NCI-H2081 treated with DMSO at 0.1 percent for 48 hours (cell line): ENCODE measurements at places on chromosomes 3 and 15.
A peak's percentile ranks its signal among the peaks of the same experiment; 100 is the strongest.

DNA sequence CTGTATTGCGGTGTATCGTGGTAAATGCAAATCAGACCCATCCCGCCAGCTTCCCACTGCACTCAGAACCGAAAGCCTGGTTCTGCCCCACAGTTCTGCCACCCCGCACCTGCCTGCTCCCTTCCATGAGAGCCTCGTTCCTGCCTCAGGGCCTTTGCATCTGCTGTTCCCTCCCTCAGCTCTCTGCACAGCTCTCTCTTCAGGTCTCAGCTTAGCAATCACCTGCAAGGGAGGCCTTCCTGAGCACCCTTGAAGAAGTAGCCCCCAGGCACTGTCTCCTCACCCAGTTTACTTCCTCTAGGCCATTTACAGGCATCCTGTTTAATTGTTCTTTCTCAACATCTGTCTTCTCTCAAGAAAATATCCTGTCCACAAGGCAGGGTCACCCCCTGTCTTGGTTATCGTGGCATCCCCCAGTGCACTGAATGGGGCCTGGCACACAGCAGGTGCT, 13.3 kb upstream of the IQSEC1 start:
- DNase-seq = no peak

DNA sequence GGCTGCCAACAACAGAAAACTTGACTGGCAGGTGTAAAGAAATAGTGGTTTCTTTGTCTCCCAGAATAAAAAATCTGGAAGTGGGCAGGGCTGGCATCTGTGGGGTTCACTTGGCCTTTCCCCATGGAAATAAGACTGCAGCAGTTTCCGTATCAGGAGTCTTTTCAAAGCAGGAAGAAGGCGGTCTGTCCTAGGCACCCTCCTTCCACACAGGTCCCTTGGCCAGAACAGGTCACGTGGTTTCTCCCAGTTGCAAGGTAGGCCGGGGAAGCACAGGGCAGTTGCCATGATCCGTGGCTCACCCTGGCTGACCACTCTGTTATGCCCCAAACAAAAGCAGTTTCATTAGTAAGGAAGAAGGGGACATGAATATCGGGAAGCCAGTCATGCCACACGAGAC, 45.4 kb downstream of the ZDHHC19 start:
- DNase-seq = no peak

- no peak for DNase-seq
Measured at GRCh38 chr3:141414800-141415462, 46.6 kb downstream of the ZBTB38 start.

DNA sequence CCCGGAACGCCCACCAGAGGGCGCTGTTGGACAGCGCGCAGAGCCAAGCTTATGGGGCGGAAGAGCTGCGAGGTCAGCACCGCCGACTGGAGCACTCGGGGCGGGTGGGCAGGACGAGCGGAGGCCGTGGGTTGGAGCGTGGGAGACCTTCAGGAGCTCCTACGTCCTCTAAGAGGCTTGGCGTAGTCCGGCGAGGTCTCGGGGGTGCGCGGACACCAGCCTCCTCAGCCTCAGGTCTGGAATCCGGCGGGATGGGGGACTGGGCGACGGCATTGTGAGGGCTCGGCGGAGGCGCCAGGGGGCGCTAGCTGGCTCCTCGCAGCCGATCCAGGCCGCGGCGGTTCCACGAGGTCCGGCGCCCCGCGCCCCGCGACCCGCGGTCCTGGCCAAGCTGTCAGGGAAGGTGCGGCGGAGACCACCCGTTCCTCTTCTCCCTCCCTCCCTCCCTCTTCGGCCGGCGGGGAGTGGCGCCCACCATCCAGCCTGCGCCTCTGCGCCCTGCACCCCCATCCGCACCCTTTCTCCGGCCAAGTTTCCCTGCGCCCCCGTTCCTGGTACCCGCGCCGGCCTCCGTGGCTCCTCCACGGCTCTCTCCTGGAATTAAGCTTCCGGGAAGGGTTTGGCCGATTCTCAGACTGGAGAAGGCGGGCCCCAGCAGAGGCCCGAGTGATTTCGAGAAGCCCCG, 24.3 kb upstream of the POLG start:
- peak; percentile 56 for DNase-seq

DNA sequence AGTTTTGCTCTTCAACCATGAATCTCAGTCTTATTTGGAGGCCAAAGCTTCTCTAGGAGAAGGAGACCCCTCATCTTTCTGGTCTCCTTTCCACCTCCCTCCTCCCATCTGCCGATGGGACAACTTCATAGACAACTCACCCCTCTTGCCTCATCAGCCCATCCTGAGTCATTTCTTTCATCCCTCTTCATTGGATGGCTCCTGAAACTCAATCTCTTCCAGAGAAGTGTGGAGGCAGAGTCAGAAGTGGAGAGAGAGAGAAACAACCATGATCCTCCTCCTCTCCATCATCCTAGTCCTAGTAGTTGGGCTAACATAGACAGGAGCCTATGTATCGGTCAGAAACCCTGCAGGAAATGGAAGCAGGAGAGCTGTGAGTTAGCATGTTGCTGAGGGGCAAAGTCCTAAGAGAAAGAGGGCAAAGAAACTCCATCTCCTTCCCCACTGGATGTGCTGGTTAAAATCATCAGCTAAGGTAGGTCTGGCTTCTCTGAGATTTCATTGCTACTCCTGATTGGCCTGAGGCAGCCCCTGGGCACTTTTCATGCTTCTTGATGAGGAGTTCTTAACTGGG, 21.3 kb upstream of the HCN4 start:
- no peak for DNase-seq

DNA sequence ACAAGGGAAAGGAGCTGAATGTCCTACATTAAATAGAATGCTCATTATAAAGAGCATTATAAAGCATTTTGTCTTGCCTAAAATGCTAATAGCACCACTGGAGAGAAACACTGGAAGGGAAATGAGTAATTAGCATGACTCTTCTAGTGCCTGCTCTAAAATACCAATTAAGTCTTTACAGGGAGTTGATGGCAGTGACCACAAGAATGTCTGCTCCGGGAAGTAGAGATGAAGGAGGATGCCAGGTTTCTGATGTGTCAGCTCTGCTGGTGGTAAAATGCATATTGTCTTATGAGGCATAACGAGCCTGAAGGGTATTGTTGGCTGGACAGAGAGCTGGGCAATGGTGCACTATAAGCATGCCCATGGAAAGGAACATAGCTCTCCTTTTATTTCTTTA, 49.5 kb downstream of the MYLK start:
- DNase-seq = no peak

DNA sequence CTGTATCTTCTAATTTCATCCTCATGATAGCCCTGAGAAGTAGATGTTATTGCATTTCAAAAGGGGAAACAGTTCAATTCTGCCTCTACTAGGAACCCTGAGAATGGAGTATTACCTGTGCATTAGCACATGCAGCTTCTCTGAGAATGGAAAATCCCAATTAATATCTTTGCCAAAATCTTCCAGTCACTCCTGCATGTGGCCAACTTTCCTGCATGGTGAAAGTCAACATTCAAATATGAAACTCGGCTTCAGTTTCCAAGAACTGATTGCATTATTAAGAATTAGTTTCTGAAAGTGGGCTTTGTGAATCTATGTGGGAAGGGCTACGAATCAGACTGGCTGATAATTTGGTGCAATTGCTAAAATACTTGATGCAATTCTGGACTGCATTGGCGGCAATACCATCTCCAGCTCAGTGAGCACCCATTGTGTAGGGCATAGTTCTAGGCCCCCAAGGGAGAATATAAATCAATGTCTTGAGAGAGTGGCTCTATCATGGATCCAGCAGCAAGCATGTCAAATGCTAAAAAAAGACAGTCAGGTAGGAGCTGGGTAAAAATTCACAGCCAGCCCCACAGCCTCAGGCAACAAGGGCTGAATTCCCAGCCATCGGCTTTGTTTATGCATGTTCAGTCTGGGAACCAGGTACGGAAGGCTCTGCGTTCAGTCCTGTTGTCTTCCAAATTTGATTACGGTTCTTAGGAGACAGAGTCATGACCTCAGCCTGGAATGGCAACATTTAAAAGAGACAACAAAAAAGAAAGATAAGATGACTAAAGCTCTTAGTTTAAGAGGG, 18.8 kb upstream of the BCL6 start:
- no peak for DNase-seq

DNA sequence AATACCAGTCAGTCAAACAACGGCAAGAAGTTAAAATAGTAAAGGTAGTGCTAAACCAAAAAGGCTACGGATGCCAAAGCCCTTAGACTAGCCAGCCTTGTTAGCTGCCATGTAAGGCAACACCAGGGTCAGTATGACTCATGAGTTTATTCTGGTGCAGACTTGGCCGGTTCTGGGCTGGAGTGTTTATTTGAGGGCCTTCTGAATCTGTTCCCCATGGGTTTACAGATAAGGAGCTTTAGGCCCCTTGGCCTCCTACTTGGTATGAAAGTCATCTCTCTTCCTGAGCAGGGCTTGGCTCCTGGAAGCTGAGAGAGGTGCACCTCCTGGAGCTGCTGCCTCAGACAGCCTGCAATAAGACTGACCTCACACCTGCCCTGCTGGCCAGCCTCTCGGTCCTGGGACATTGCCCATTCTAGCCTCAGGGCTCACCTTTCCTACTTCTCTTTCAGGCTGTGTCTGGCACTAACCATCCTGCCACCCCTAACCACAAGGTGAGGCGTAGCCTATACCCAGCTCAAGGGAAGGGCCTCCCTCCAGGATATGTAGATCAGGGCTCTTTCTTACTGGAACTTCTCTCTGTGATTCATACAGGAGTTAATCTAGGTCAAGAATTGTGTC, 10.4 kb upstream of the RTP1 start:
- DNase-seq = no peak

- DNase-seq = peak; percentile 42
Measured at GRCh38 chr3:15768421-15769255, 29.1 kb downstream of the ANKRD28 start.

- peak; percentile 3 for DNase-seq
Measured at GRCh38 chr3:69232482-69232881, 110.1 kb upstream of the LMOD3 start.

DNA sequence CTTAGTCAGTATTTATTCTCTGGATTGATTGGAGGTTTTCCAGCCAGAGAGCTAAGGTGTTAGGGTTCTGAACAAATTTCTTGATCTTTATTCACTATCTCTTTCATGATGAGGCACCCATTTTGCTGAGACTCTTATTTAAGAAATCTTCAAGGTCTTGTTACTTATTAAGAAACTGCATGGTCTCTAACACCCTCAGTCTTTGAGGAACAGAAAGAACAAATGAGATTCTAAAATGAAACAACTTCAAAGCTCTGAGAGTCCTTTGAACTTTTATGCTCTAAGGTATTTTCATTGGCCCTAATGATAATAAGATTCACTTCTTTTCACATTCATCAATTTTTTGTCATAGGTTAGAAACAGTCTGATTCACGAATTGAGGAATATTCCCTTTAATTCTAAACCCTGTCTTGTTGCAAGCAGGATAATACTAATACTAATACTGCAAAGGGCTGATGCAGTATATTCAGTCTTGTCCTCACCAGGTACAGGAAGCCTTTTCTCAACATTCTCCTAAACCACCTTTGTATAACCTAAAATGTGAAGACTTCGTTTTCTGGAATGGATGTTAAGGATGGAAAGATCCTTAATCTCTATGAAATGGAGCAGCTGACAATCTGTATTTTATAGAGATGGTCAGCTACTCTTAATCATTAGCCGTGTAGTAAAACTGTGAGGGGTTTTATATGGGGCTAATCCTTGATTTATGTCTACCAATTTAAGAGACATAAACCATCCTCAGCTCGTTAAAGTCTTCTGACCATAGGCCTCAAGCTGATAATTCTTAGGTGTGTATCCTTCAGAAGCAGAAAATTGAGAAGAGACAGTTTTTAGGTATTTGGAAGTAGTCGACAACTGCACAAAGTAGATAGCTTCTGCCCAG, 198.3 kb downstream of the OTOL1 start:
- DNase-seq = no peak

DNA sequence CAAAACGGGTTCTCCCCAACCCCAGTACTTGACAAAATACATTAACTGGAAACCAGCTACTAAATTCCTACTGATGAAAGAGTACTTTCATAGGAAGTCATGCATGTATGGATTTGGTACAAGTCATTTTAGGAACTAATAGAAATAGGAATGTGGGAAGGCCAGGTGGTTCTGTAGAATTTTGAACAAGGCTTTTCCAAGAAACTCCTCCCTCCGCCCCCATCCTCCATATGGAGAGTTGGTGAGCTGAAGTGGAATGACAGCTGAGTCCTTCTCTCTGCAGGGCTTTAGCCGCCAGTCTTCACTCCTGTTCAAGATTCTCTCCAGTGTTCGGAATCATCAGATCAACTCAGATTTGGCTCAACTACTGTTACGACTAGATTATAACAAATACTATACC, 33.2 kb downstream of the TUBGCP4 start:
- DNase-seq = no peak

GRCh38 chr3:33096093-33096868, 665 bp downstream of the GLB1 start:
- DNase-seq = no peak
